ENCODE measurements at places on chromosomes 12 and 14.
A peak's percentile ranks its signal among the peaks of the same experiment; 100 is the strongest.

DNA sequence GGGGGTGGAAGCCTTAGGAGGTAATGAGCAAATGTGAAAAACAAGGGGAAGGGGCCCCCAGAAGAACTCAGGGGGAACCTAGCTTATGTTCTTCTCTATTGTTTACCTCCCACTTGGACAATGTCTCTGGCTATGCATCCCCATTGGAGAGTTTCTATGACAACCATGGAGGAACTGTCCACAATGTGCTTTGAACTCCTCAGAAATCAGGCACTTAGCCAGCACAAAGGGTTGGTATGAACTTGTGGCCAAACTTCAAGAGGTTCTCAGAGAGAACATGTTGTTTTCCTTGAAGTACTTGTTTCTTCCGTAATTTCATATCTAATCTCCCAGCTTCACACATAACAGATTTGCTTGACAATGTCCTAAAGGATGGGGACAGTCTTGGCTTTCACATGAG, 202.8 kb upstream of the PELI2 start:
- DNase-seq = no peak

GRCh38 chr12:124952801-124953200, 36.1 kb downstream of the DHX37 start:
- no peak for DNase-seq

DNA sequence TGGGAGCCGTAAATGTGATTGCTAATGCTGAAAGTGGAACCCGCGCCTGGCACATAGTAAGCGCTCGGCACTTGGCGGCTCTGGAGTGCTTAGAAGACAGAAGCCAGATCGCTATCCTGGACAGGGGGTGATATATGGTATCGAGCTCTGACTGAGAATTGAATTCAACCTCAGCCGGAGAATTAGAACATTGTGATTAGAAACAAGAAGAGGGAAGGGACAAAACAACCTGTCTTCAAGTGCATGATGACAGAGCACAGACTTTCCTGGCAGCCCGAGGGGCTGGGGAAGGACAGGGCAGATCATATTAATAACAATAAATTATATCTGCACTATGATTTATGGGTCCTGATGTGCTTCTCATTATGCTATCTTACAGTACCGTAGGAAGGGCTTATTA, 66.9 kb upstream of the TBX3 start:
- DNase-seq = no peak

GRCh38 chr14:100213587-100213955, 25.4 kb upstream of the YY1 start:
- no peak for DNase-seq

GRCh38 chr12:59383079-59383822, 212.6 kb upstream of the SLC16A7 start:
- no peak for DNase-seq

GRCh38 chr12:52278575-52279421, 4.4 kb downstream of the KRT86 start:
- peak; percentile 67 for DNase-seq

GRCh38 chr12:1801303-1801975, 18.9 kb upstream of the LRTM2 start:
- no peak for DNase-seq

GRCh38 chr12:56628671-56629458, 1.3 kb downstream of the BAZ2A start:
- DNase-seq = peak; percentile 74

DNA sequence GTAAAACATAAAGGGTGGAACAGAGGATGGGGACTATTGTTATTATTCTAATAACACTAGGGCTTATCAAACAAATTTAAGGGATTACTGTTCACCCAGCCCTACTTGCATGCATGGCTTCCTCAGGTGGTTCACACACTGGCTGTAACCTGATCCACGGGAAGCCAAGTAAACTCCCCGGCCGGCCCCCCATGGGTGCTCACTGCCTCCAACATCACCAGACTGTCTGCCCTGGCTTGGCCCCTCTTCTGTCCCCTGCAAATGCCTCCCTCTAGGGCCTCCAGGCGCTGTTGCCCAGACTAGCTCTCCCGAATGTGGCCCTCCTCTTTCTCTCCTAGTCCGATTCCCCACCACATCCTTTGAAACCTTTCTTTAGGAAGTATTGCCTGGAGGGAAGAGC, 18.6 kb downstream of the FAIM2 start:
- no peak for DNase-seq

DNA sequence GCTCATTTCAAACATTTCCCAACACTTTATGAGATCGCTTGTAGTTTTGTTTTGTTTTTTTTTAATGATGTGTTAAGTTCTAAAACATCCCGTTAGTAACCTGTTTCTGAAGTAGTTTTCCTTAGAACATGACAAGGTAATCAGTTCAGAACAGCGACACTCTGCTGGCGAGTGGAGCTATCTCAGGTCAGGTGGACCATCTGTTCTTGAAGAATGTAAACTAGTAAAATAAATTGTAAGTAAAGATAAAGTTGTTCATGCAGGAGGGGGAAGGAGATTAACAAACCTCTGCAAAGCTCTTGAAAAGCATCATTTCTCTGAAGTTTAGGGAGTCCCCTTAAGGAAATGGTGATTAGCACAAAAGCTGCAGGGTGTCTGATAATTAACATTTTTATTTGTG, 71.9 kb upstream of the DACT1 start:
- no peak for DNase-seq

DNA sequence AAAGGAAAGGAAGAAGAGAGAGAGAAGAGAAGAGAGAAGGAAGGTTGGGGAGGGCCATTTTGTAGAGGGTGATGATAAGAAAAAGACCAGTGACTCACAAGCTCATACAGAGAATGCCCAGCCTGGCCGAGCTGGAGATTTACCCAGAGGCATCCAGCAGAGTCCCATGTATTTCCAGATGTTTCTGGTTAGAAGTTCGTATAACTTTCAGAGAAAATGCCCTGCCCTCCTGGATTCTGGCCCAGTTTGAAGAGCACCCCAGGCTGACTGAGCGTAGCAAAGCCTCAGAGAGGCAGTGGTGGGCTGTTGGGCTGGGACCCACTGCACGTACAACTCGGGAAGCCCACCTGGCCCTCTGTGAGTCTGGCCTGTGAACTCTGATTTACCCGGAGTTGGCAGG, 221.8 kb downstream of the SLC41A2 start:
- DNase-seq = no peak

DNA sequence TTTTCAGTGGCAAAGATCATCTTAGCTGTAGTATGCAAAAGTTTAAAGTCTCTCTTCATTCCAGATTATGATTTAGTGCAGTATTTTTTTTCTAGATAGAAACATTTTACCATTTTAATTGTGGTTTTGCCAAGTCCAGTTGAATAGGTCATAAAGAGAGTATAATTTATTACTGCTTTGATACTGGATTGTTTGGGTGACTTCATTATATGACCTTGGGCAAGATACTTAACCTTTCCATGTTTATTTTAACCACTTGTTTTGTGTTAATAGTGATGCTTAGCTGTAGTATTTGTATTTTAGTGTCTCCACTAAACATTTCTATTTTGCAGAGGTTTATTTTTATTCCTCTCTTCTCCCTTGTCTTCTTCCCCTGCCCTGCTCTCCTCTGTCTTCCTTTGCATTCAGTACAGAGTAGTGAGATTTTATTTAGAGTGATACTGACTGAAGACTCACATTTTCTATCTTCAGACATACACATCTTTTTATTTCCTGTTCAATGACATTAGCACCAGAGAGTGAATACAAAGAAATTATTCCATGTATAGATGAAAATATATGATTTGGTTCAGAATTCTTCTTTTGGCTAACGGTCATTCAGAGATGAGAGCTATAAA, 215.2 kb downstream of the ERC1 start:
- DNase-seq = no peak

- no peak for DNase-seq
These were observed 165.0 kb upstream of the DCN start for GRCh38 chr12:91347481-91348214.

GRCh38 chr14:99119554-99120525, 152.2 kb downstream of the BCL11B start:
- no peak for DNase-seq

DNA sequence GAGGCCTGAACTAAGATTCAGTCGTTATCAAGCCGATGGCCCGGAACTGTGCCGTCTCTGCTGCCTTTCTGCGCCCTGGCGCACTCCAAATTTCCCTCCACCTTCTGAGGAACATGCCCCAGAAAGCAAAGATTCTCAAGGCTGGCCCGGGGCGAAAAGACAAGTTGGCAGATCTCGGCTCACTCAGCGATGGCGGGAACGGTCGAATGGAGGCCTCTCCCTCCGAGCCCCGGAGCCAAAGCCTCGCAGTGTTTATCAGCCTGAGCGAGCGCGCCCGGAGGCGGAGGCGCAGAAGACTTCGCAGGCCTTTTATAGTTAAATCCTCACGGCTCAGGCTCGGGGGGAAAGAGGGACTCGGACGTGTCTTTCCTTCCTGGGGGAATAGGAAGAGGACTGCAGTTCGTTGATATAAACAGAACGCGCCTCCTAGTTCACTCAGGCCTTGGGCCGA, 5.6 kb downstream of the TBX5 start:
- DNase-seq = no peak

GRCh38 chr14:68823434-68824206, 30.8 kb upstream of the ZFP36L1 start:
- DNase-seq = no peak

- DNase-seq = no peak
These were observed 206.0 kb upstream of the DCN start for GRCh38 chr12:91388573-91388972.

DNA sequence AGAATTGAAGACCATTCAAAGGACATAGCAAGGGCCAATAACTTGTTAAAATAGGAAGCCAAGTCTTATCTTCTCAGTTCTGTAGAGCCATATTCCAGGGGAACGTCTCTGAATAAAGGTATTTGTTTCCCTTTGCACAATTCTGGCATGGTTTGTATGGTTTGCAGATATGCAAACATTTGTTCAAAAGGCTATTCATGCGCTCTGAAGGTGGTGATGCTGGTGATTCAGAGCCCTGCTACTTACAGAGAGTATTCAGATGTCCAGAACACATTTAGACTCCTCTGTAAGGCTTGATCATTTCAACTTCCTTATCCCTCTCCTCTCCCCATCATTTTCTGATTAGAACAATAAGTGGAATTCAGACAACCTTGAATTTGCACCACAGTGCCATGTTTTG, 35.9 kb downstream of the SLC4A8 start:
- no peak for DNase-seq

DNA sequence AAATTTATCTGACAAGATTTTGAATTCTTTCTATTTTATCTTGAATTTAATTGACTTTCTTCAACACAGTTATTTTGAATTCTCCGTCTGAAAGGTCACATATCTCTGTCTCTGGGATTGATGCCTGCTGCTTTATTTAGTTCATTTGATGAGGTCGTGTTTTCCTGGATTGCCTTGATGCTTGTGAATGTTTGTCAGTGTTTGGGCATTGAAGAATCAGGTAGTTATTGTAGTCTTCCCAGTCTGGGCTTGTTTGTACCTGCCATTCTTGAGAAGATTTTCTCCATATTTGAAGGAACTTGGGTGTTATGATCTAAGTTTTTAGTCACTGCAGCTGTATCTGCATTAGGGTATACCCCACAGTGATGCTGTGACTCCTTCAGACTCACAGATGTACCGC, 315.8 kb upstream of the DDHD1 start:
- DNase-seq = no peak

DNA sequence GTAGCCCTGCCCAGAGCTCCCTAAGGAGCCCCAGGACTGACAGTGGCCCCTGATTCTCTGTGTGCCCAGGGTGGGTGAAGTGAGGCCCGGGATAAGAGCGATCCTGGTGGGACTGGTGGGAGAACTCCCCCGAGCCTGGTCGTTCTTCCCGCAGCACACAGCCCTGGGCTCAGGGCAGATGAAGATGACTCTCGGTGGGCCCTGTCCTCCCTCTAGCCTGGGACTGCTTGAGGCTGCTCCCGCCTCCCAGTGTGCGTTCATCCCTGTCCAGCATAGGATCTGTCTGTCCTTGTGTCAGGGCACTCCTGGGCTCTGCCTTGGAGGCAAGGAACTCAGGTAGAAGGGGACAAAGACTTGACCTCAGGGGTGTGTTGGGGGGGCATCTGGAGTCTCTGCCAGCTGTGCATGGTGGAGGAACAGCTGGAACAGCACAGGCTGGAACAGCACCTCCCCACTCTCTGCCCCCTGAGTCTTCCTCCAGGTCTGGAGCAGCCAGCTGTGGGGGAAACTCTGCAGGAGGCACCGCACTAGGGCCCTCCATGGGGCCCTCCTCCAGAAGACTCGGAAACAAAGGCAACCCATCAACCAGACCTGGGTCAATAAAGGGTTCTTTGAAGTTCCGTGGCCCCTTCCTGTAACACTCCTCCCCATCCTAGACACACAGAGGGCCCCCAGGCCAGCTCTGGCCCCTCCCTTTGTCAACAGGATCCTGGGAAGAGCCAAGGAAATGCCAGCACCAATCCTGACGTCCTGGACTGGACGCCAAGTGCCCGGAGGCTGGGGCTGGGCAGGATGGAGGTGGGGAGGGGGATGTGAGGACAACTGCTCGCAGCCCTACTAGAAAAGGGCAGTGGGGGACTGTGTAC, 15.9 kb downstream of the FAIM2 start:
- DNase-seq = no peak

DNA sequence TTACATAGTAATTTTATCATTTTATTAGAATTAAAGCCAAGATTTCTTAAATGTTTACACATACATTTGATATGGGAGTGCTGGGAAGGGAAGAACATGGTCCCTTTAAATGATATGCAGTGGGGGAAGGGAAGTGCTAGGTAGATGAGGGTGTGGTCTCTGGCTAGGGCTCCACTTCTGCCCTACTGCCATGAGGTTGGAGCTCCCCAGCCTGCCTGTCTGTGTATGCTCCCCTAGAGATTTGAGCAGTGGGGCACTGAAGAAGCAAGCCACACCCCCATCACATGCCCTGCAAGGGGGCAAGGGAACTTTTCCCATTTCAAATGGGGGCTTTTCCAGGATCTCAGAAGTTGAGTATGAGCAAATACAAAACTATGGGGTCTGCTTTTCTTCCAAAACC, 25.5 kb downstream of the CLECL1 start:
- no peak for DNase-seq

- no peak for DNase-seq
These were observed 73.9 kb downstream of the SYT1 start for GRCh38 chr12:78938341-78939084.

DNA sequence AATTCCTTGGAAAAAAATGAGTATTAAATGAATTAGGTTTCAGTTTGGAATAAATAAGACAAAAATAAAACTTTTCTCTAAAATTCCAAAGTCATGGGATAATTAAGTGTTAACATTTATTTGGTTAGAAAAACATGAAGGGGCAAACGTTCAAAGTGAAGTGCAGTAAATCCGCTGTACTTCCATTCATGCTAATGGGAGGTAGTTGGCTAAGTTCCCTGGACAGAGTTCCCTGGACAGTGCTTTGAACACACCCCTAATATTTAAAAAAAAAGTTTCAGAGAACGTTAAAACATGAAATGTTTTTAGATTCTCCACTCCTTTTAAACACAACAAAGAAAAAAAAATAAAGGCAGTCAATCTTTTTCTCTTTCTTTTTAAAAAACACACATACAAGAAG, 16.3 kb downstream of the ALX1 start:
- DNase-seq = no peak

DNA sequence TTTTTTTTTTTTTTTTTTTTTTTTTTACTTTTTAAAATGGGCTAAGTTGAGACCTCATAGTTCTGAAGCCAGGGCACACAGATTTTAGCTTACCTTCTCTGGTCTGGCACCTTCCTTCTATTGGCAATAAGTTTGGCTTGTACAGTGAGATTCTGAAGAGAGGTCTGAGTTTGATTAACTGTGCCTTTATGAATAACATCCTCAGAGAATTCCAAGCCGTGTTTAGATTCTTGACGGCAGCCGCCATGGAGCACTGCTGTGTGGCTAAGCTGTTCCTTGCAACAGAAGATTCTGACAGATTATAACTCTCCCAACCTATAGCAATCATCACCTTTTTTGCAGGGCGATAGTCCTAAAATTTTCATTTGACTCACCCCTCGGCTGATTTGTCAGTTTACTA, 354.9 kb upstream of the FAR2 start:
- no peak for DNase-seq

Data from hematopoietic multipotent progenitor cell (in vitro differentiated cells).